ENCODE measurements at places on chromosomes 1 and 21.

GRCh38 chr1:224338150-224338838 lies 8.3 kb upstream of the NVL start:
- DNase-seq: no peak

DNA sequence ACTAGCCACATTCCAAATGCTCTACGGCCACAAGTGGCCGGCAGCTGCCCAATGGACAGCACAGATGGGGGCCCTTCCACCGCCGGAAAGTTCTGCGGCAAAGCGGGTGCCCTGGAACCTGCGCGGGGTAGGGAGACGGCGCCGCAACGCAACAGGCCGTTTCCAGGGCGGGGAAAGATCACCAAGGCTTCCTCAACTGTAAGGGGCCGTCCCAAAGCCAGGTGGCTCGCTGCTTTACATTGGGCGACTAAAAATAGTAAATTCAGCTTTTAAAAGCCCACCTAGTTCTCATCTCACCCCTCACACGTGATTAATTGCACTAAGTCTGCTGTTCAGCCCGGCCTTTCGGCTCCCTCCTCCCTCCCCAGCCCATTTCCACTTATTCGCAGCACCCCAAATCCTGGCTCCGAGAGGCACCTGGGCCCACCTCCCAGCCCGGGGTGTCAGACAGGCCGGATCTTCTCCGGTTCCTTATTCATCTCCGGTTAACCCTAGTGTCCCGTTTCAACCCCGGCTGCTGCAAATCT lies 643 bp downstream of the CFAP298 start:
- no peak for DNase-seq

GRCh38 chr1:199778324-199778955 lies 249.1 kb upstream of the NR5A2 start:
- no peak for DNase-seq

DNA sequence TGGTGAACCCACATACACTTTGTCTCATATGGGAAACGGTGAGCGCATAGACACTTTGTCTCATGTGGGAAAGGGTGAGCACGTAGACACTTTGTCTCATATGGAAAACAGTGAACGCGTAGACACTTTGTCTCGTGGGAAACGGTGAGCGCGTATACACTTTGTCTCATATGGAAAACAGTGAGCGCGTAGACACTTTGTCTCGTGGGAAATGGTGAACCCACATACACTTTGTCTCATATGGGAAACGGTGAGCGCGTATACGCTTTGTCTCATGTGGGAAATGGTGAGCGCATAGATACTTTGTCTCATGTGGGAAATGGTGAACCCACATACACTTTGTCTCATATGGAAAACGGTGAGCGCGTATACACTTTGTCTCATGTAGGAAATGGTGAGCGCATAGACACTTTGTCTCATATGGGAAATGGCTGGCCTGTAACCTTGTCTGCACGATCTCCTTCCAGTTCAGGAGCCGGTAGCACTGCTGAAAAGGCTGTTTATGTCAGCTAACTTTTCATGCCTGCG lies 50.7 kb upstream of the TRAPPC10 start:
- DNase-seq: no peak

- no peak for DNase-seq
Measured at GRCh38 chr1:121522061-121522759, 337.4 kb downstream of the SRGAP2C start.

GRCh38 chr21:42343556-42343955 lies 7.2 kb downstream of the TFF2 start:
- no peak for DNase-seq

- DNase-seq: no peak
Measured at GRCh38 chr1:161936786-161937185, 86.9 kb downstream of the OLFML2B start.

DNA sequence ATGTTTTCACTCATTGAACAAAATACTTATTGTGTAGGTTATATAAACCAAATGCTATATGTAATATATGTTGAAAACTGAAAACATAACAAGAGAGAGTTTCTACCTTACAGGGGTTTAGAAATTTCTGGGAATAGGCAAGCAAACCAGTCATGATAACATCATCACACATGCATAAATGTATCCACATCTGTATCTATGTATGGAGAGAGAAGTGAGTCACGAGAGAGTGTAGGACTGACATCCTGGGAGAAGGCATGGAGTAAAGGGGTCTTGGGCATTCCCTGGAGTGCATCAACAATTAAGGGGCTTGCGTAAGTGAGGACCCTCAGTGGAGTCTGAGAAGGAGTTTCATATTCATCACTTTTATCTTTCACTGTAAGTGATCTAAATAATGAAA lies 65.5 kb downstream of the PCNX2 start:
- DNase-seq: no peak

- no peak for DNase-seq
Measured at GRCh38 chr1:94790246-94790645, 29.9 kb upstream of the SLC44A3 start.

DNA sequence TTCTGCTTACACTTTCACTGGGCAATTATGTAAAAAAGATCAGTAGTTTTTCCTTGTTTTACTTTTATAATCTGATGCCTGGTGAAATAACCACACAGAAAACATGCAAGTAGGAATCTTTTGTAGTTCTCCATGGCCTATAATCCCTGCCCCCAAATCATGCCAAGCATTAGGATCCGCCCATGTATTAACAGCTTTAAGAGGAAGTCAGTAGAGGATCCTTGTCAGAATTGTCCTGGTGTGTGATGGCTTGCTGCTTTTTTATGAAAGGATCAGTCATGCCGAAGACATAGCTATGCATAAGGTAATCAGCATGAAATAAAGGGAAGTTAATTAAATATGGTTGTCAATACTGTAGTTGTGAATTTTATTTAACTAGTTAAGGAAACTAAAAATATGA lies 20.0 kb downstream of the ADGRL2 start:
- no peak for DNase-seq

DNA sequence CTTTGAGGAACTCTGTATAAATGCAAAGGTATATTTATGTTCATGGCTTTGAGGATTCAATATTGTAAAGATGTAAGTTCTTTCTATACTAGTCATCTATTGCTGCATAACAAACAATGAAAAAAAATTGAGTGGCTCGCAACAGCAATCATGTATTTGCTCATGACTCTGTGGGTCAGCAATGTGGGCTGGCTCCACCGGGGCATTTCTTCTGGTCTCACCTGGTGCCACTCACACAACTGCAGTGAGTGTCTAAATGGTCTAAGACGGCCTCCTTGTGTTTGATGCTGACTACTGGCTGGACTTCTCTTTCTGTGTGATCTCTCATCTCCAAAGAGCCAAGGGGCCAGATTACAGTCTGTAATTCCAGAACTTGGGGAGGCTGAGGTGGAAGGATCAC lies 45.1 kb upstream of the EXO1 start:
- DNase-seq: no peak

- no peak for DNase-seq
Measured at GRCh38 chr1:87294633-87295032, 34.0 kb upstream of the LMO4 start.

GRCh38 chr1:4468804-4469514 lies 185.4 kb upstream of the AJAP1 start:
- no peak for DNase-seq

DNA sequence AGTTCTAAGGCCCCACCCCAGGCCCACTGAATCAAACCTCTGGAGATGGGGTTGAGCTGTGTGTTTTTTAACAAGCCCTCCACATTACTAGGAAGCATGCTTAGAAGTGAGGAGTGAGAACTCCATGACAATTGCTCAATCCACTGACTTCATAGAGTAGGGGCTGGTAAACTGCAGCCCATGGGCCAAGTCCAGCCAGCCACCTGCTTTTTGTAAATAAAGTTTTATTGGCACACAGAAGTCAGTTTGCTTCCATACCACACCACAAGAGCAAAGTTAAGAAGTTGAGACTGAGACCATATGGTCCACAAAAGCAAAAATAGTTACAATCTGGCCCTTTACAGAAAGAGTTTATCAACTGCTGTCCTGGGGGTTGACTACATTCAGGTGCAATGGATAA lies 309.2 kb downstream of the SETD4 start:
- no peak for DNase-seq

DNA sequence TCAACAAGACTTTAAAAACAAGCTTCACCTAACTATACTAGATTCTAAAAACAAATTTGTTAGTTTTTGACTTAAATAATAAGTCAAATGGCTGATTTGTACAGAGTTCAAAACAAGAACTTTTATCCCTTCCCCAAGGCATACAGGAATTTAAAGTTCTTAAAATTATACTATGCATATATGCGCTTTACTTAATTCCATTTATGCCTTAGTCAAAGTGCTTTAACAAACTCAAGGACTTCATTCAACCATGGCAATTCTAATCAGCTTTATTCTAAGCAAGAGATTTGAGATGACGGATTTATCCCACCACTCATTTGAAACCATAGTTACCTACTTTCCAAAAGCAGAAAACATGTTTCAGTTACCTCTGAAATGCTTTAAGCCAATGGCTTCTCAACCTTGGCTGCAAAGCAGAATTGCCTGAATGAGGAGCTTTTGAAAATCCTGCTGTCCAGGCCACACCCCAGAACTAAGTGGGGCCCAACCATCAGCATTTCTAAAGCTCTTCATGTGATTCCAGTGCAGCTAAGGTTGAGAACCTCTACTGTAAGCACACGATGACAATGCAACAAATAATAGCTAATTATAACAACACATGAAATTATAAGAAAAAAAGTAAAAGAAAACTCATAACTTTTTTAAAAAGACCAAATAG lies 44.6 kb downstream of the TTLL7 start:
- no peak for DNase-seq

GRCh38 chr21:38924954-38925353 lies 119.2 kb downstream of the ETS2 start:
- DNase-seq: no peak

DNA sequence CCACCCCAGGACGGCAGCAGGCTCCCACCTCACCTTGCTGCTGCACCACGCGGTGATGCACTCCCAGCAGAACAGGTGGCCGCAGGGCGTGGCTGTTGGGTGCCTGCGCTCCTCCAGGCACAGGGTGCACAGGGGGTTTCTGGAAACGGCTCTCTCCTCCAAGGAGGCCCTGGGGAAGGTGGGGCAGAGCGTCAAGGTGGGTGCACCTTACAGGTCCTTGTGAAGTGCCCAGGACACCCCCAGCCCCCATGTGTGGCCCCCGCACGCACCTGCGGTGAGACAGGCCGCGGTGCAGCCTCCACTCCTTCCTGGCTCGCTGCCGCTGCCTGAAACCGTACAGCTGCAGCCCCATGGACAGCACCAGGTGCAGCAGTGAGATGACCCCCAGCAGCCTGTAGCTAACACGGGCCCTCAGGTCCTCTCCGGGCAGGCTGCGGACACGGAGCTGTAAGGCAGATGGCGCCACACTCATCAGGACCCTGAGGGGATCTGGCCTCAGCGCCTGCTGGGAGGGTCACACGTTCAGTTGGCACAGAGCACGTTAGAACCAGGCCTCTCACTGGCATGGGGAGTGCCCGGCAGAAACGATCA lies 5.8 kb downstream of the PEX10 start:
- no peak for DNase-seq

GRCh38 chr1:208069317-208069716 lies 158.4 kb upstream of the CD34 start:
- no peak for DNase-seq

- no peak for DNase-seq
Measured at GRCh38 chr1:198096390-198096789, 60.4 kb upstream of the NEK7 start.

- no peak for DNase-seq
Measured at GRCh38 chr21:19507682-19508260, 1104.2 kb upstream of the TMPRSS15 start.

DNA sequence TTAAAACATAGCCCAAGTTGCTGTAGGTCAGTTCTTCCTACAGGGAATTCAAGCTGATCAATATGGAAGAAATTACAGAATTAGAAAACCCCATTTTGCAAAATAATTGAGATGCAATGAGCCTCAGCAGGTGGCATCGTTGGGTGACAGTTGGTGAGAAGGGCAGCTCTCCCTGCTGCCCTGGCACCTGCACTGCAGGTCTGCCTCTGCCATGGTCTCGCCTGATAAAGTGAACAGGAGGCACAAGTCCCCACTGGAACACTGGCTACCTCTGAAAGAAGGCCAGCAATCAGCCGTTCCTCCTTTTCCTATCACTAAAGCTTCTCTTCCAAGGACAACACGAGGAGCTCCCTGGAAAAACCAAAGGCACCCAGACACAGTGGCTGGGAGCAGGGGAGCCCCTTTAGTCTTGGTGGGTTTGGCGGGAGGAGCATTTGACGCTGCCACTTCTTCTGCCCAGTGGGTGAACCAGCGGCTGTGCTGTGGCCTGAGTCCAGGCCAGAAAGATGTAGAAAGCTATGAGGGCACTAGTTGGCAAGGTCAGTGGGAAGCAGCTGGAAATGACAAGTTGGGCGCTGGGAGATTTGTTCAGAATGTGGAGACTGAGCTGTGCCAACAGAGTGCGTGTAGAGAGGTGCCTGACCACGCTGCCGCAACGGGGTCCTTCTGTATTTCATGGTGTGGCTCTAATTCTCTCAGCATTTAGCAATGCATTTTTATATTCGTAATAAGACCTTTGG lies 93.1 kb downstream of the RIPK4 start:
- DNase-seq: no peak

GRCh38 chr1:3640121-3640837 lies 9.6 kb downstream of the WRAP73 start:
- DNase-seq: no peak

GRCh38 chr1:202193614-202194327 lies at the start of gene LGR6:
Gene LGR6, plus strand, starts transcription at chr1:202193799. Its CDS starts 191 bp downstream, at chr1:202193990.
- no peak for DNase-seq

DNA sequence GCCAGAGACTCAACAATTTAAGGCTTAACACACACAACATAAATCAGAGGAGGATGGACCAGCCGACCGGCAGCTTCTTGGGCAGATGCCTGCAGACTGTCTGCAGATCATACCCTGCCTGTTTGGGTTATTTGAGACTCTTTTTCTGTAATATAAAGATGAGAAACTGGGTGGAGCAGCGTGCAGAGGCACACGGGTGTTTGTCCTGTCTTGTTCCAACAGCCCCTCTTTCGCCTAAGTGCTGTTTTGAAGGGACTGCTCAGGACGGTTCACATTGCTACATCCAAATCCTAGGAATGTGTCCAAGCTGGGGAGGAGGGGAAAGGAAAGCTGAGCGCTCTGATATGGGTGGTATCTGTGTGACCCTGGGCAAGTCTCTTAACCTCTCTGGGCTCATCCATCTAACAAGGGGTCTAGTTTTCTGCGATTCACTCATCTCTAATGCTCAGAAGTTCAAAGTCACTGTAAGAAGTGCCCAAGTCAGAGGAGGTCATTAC lies 149.9 kb downstream of the CLIC6 start:
- DNase-seq: no peak

DNA sequence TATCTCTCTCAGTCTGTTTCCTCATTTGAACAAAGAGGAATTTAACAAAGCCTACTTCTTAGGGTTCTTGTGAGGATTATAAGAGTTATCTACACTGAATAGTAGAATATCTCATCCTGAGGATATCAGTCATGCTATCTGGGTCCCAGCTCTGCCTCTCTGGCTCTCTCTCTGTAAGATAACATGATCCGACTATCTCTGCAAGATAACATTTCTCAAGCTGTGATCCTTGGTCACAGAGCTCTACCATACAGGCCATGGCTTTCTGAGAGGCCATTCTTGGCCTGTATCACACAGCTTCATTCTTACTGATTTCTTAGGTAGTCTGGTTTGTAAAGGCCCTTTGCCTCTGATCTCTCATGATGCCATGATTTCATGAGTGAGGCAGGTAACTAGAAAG lies 71.0 kb upstream of the TRABD2B start:
- no peak for DNase-seq

- no peak for DNase-seq
Measured at GRCh38 chr1:41939194-41939593, 20.5 kb upstream of the HIVEP3 start.
